ENCODE measurements at places on chromosomes 5 and 9. TPM values are rescaled to one million over a fixed set of nuclear protein-coding genes. Genes with fewer than 3 reads are reported as not detected.

Gene MLANA
- not detected for total RNA-seq

Gene FIBCD1
- total RNA-seq: 8.9 TPM

GRCh38 chr9:88198341-88198807, 60.1 kb upstream of the SPATA31C2 start:
- H3K36me3 ChIP-seq: no peaks in the 10 kb centered on the region
- H3K4me3 ChIP-seq: peak overlapping the region; percentile 54
- H3K27ac ChIP-seq: peak overlapping the region; percentile 74
- H3K27me3 ChIP-seq: no peaks in the 10 kb centered on the region
- peaks cover 37% of the 10 kb centered on the region for H3K4me1 ChIP-seq
- DNase-seq: peak; percentile 28

Gene MELK
- total RNA-seq: 40.8 TPM

Gene OR1Q1
- not detected for total RNA-seq

- no peak for DNase-seq
- peaks cover 11% of the 10 kb centered on the region for H3K4me1 ChIP-seq
- H3K36me3 ChIP-seq: no peaks in the 10 kb centered on the region
- H3K4me3 ChIP-seq: peak overlapping the region; percentile 23
- peak overlapping the region; percentile 20 for H3K27ac ChIP-seq
- no peaks in the 10 kb centered on the region for H3K27me3 ChIP-seq
Observed at GRCh38 chr5:758698-759053, 25.9 kb downstream of the ZDHHC11B start.
